ENCODE measurements at places on chromosomes 3 and 15.

DNA sequence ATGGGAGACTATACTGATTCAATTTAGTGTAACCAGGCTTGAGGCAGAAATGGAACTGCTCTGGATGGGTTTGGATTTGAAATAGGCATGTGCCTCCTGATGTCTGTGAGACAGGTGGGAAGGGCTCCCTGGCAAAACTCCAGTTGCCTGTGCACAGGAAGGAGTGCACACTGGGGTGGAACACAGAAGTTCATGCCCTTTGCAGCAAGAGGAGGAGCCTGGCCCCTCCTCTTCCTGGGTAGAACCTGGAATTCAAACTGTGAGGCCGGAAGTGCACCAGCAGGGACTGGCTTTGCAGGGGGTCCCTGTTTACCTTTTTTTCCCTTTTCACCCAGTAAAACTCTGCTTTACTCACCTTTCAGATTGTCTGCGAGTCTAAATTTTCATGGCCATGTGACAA lies 99.9 kb downstream of the GMPS start:
- DNase-seq = no peak

GRCh38 chr3:55143336-55143735 lies 215.5 kb upstream of the LRTM1 start:
- no peak for DNase-seq

DNA sequence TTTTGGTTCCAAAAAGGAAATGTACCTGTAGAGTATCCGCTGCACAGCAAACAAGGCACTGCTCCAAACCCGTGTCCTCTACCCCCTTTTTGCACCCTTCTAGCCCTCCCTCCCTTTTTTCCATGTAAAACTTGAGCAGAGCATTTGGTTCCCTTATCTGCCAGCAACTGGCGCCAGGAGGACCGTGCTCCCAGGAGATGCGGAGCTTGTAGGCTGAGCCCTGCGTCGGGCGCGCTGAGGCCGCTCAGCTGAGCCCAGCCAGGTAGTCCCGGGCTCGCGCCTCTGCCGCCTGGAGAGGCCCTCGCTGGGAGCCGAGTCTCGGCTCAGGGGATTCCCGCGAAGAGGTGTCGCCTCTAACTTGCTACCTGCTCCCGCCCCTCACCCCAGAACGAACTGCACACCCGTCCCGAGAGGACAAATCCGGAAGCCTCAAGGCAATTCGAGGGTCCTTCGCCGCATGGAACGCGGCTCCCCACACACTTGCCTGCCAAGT lies 575 bp downstream of the TRPM7 start:
- peak; percentile 51 for DNase-seq

DNA sequence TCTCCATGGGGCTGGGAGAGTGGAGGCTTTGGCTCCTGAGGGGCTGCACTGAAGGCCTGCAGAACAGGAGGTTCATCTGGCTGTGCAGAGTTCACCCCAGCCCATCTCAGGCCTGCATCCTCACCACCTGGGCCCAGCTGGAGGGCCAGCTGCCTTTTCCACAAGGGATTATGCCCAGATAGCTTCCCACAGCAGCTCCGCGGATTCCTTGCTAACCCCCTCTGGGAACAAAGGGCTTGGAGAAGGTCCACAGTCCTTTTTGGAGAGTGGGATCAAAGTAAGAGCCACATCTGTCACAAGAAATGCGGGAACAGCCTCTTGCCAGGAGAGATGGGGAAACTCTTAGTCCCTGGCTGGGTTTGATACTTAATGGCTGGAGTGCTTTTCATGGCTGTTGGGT lies 164.7 kb upstream of the RGMA start:
- no peak for DNase-seq

DNA sequence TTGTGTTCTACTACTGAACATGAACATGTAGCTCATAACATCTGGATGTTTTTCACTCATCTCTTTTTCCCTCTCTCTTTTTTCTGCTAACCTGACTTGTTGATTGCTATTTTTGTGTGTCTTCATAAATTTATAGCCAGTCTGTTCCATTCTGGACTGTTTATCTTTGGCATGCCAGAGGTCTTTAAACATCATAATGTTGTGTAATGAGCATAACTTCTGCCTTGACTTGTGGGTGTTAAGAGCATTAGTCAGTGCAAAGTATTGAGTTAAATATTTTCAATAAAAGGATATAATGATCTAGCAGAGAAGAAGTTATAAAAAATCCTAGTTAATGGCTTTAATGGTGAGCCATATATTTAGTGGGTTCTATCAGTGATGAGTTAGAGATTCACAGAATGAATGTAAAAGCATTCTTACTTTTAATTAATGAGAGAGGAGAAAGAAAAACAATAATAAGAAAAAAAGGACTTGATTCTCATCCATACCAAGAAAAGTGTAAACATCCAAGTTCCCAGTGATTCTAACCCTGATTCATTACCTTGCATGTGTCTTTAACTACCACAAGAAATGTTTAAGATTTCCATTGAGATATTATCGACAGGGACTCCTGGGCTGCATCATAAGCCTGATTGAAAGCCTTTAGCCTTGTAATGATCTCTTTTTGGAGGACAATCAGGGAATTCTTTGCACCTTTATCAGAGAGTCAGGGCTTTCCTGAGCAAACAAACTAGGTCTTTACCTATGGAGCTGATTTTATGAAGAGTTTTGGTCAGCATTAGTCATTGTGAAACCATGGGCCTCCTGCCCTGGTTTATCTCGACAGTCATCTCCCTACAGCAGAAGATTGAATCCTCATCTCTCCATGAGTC lies 22.9 kb downstream of the MITF start:
- peak; percentile 94 for DNase-seq

DNA sequence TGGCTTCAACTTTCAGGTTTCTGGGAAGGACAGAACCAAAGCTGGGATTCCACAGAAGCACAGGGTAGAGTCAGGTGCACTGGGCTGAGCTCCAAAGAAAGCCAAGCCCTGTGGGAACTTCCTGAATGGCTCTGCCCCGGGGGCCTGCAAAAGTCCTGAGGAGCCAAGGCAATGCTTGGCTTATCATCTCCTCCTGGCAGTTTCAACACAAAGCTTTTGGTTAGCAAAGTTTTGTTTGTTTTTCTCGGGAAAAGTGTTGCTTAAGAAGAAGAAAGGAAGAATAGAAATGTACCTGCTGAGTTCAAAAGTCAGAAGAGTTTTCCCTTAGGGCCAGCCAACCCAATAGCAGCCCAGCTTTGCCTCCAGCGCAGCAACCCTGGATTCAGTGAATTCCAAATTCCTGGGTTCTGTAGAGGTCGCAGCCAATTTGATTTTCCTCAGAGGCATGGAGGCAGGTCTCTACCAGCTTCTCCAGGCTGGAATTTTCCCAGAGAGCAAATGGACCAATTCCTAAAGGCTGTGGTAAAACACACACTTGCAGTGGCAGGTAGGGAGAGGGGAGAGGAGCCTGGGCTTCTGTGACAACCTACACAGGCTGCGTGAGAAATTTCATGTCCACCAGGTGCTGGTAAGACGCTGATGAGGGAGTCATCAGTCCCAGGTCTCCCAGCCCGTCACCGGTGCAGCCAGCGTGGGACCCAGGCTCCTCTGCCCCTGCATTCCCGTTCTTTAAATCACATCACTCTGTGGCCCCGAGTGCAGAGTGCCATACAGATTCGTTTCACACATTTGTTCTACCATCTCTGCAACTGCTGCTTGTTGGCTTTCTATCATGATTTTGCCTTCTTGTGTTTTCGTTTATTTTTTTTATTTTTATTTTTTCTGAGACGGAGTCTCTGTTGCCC lies 54.3 kb upstream of the SNRPA1 start:
- DNase-seq = no peak

Data from cerebellar cortex (tissue), 1 donor.